ENCODE measurements at places on chromosomes 16 and 17. TPM values are rescaled to one million over a fixed set of nuclear protein-coding genes. Genes with fewer than 3 reads are reported as not detected.

- peak overlapping the region; percentile 44 for H3K4me3 ChIP-seq
- peaks cover 4% of the 10 kb centered on the region for H3K4me1 ChIP-seq
- H3K27me3 ChIP-seq: peaks cover 3% of the 10 kb centered on the region
- no peaks in the 10 kb centered on the region for H3K36me3 ChIP-seq
Observed at GRCh38 chr17:58330997-58331814, 2.6 kb upstream of the TSPOAP1 start.

DNA sequence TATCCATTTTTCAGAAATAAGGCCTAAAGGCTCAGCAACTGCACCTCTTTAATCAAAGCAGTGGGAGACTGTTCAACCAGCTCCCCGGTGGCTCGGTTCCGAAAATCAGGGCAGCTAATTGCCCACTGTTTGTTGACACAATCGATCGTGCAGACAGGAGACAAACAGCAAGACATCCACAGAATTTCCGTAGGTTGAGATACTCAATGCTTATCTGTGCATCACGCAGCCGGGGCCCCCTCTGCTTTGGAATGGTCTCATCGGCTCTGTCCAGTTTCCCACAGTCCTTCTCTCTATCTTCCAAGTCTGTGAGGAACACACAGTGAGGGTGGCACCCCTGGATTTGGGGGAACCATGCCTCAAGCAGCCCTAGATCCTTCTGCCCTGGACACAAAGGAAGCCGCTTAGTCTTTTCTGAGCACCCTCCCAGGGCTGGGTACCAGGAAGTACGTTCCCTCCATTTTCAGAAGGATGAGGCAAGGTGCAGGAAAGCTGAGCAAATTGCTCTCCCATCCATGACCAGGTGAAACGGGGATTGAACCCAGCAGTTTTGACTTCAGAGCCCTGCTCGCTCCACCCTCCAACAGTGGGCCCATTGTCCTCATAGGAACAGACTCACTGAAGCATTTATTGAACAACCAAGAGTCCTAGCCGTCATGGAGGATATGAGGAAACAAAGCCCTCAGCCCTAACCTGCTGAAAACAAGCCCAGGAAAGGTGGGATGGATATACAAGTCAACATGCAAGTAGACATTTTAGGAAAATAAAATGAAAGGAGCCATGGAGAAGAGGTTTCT is 70.7 kb downstream of the C16orf95 start:
- no peaks in the 10 kb centered on the region for H3K27me3 ChIP-seq
- no peak overlapping the region for H3K27ac ChIP-seq
- DNase-seq: no peak
- H3K4me3 ChIP-seq: no peak overlapping the region
- no peaks in the 10 kb centered on the region for H3K36me3 ChIP-seq
- H3K4me1 ChIP-seq: no peaks in the 10 kb centered on the region

Gene CSHL1
- not detected for total RNA-seq

DNA sequence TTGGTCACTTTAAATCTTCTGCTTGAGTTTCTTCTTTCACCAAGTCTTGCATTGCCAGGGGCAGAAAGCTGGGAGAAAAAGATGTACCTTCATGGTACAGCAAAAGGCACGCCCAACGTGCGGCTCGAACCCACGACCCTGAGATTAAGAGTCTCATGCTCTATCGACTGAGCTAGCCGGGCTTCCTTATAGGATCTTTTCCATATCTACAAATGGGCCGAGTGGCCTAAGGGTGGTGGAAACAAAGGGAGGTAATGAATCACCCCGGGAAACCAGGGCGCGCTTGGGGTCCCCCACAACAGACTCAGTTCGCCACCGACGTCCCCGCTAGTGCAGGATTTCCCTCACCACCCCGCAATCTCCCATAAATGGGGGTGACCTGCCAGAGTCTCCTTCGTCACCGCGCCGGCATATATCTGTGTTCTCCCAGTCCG is 7.5 kb upstream of the OR1F1 start:
- H3K36me3 ChIP-seq: no peaks in the 10 kb centered on the region
- H3K27ac ChIP-seq: no peak overlapping the region
- H3K4me1 ChIP-seq: no peaks in the 10 kb centered on the region

DNA sequence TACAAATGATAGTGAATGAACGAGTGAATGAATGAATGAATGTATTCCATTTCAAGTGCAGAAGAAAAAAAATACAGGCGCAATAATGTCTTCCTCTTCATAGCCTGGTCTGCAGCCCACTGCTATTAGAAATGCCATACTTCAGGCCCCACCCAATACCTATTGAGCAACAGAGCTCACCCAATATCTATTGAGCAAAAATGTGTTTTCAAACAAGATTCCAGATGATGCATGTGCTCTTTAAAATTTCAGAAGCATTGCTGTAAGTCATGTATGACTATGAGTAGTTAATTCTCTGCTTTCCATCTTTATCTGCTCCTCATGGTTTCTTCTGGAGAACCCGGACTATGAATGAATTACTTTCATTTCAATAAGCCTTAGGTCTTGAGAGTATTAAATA is 308.2 kb downstream of the XYLT1 start:
- no peak overlapping the region for H3K27ac ChIP-seq
- H3K36me3 ChIP-seq: no peaks in the 10 kb centered on the region
- no peak overlapping the region for H3K4me3 ChIP-seq
- DNase-seq: no peak
- no peaks in the 10 kb centered on the region for H3K27me3 ChIP-seq

Gene ESRP2
- total RNA-seq: 1.2 TPM

DNA sequence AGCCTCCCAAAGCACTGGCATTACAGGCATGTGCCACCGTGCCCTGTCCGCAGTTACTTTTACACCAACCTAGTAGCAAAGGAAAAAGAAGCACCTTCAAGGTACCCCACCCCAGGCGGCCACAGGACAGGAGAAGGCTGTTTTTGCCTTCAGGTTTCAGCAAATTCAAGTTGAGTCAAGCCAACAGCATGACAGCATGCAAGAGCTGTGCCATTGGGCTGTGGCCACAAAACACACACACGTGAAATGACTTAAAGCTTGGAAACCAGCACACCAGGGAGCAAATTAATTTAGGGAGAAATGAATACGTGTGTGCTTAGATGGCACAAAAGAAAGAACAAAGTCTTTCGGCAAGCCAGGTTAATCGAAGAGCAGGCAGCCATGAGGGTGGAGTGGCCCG is 39.7 kb downstream of the ERCC4 start:
- no peaks in the 10 kb centered on the region for H3K36me3 ChIP-seq
- H3K27ac ChIP-seq: no peak overlapping the region
- DNase-seq: no peak
- H3K4me3 ChIP-seq: no peak overlapping the region
- H3K4me1 ChIP-seq: no peaks in the 10 kb centered on the region

DNA sequence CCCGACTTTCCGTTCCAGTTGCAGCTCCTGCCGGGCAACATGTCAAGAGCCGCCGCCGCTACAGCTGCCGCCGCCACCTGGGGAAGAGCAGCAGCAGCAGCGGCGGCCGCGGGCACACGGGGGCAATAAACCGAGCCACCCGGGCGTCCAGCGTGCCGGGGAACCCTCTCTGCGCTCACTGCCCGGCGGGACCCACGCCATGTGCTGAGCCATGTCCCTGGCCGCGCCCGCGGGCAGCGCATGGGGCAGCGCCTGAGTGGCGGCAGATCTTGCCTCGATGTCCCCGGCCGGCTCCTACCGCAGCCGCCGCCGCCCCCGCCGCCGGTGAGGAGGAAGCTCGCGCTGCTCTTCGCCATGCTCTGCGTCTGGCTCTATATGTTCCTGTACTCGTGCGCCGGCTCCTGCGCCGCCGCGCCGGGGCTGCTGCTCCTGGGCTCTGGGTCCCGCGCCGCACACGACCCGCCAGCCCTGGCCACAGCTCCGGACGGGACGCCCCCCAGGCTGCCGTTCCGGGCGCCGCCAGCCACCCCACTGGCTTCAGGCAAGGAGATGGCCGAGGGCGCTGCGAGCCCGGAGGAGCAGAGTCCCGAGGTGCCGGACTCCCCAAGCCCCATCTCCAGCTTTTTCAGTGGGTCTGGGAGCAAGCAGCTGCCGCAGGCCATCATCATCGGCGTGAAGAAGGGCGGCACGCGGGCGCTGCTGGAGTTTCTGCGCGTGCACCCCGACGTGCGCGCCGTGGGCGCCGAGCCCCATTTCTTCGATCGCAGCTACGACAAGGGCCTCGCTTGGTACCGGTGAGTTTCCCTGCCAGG is 604 bp downstream of the HS3ST3B1 start:
- H3K27me3 ChIP-seq: peaks cover 48% of the 10 kb centered on the region
- H3K36me3 ChIP-seq: no peaks in the 10 kb centered on the region

Gene GRB7
- total RNA-seq: 5.8 TPM

DNA sequence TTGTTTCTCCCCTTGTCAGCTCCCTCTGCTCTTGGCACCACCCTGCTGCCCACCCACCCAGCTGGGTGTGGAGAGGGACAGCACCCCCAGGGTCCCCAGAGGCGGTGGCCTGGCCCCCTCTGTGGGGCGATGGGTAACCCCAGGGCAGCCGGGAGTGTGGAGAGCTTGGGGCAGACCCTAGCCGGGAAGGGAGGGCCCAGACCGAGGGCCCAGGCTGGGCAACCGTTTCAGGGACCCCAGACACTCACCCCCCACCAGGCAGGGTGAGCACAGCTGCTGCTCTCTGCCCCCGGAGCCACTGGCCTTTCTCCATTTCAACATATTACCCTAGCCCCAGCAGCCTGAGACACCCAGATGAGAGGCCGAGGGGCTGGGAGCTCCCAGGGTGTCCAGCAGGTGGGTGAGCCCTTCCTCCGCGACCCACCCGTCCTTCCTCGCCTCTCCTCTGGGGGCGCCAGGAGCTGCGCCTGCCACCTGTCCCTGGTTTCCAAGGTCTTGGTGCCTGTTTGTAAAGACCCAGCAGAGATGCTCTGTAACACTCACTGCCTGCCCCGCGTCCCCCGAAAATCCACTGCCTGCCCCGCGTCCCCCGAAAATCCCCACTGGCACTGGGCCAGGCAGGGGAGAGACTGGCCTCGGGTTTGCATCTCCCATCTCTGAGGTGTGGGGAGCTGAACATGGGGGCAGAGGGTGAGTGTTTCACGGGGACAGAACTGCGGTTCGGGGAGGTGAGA is 45.4 kb downstream of the BAHCC1 start:
- no peaks in the 10 kb centered on the region for H3K36me3 ChIP-seq
- H3K4me3 ChIP-seq: no peak overlapping the region
- no peak overlapping the region for H3K27ac ChIP-seq
- no peaks in the 10 kb centered on the region for H3K27me3 ChIP-seq
- DNase-seq: no peak

- no peak overlapping the region for H3K4me3 ChIP-seq
- H3K27ac ChIP-seq: no peak overlapping the region
- no peaks in the 10 kb centered on the region for H3K36me3 ChIP-seq
- no peaks in the 10 kb centered on the region for H3K4me1 ChIP-seq
- no peaks in the 10 kb centered on the region for H3K27me3 ChIP-seq
Observed at GRCh38 chr17:55818451-55819375, 67.9 kb downstream of the PCTP start.

GRCh38 chr17:43620581-43620980 is 41.1 kb downstream of the MEOX1 start:
- H3K36me3 ChIP-seq: no peaks in the 10 kb centered on the region
- no peak overlapping the region for H3K27ac ChIP-seq
- H3K4me3 ChIP-seq: no peak overlapping the region
- H3K27me3 ChIP-seq: no peaks in the 10 kb centered on the region
- DNase-seq: no peak

Gene HS3ST6
- total RNA-seq: not detected

DNA sequence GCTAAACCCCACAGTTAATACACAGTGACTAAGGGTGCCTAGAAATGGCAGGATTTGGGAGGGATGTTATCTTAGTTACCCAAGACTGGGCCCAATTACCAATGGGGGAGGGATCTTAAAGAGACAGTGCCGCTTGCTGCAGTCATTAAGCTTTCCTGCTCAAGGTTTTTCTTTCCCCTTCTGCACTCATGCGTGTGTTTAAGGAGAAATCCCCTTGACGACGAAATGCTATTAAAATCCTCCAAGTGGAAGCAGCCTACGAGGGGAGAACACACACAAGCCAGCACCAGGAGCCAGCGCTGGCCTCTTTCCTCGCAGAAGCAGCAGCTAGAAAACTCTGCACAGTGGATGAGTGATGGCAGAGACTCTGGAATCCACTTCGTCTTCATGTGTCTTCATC is 22.0 kb downstream of the SALL1 start:
- H3K36me3 ChIP-seq: no peaks in the 10 kb centered on the region
- DNase-seq: no peak
- H3K27ac ChIP-seq: no peak overlapping the region
- peaks cover 5% of the 10 kb centered on the region for H3K27me3 ChIP-seq

DNA sequence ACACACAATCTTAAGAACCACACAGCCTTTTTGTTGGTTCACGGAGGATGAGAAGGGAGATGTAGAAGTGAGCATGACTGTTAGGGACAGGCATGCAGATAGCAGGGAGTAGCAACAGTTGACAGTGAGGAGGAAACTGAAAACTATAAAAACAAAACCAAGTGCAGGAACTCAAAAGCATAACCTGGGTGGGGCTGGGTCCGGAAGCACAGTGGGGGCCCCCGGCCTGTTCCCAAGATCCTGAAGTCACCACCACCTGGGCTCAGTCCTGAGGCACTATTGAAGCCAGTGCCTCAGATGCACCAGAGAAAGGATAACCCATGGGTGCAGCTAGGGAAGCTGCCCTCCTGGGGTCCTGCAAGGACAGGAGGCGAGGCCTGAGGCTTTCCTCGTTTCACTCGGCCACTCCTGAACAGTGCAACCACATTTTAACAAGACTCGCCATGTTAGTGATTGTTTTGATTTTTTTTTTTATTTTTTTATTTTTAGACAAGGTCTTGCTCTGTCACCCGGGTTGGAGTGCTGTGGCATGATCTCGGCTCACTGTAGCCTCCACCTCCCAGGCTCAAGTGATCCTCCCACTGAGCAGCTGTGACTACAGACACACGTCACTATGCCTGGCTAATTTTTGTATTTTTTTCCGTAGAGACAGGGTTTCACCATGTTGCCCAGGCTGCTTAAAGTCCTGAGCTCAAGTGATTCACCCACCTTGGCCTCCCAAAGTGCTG is 27.7 kb upstream of the CBX4 start:
- no peak overlapping the region for H3K4me3 ChIP-seq
- no peaks in the 10 kb centered on the region for H3K36me3 ChIP-seq
- no peak for DNase-seq
- no peaks in the 10 kb centered on the region for H3K4me1 ChIP-seq

DNA sequence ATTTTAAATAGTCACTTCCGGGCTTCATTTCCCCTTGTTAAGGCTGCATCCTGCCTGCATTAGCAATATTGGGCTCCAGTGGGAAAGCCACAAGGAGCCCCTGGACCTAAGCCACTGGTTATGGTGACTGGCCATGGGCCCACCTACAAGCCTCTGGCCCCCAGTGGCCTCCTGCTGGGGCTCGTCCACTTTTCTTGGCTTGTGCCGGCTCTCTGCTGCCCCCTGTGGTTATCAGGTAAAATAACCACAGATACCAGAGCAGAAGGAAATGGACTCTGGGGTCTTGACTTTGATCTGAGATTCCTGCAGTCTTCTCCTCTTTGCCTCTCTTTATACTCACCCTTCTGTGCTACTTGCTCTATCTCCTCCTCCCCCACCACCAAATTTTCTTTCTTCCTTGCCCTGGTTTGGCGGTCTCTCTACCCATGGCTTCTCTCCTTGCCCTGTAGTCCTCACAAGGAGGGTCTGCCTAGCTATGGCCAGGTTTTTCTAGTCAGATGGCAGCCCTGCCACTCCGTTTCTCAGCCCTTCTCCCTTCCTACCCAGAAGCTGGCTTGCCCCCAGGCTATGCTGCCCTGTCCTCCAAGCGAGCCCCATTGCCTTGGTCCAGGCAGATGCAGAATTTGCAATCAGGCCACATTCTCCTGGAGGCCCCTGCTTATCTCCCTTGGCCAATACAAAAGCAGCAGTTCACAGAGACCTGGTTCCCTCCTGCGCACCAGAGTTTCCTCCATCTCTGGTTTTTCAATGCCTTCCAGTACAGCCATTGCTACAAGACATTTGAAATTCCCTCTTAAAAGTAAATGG is 82.9 kb upstream of the RCVRN start:
- DNase-seq: no peak
- no peaks in the 10 kb centered on the region for H3K36me3 ChIP-seq
- H3K27ac ChIP-seq: no peak overlapping the region
- no peaks in the 10 kb centered on the region for H3K4me1 ChIP-seq
- H3K4me3 ChIP-seq: no peak overlapping the region

Data from right atrium auricular region (tissue), 2 donors.